ENCODE measurements at places on chromosomes 1 and 21.

DNA sequence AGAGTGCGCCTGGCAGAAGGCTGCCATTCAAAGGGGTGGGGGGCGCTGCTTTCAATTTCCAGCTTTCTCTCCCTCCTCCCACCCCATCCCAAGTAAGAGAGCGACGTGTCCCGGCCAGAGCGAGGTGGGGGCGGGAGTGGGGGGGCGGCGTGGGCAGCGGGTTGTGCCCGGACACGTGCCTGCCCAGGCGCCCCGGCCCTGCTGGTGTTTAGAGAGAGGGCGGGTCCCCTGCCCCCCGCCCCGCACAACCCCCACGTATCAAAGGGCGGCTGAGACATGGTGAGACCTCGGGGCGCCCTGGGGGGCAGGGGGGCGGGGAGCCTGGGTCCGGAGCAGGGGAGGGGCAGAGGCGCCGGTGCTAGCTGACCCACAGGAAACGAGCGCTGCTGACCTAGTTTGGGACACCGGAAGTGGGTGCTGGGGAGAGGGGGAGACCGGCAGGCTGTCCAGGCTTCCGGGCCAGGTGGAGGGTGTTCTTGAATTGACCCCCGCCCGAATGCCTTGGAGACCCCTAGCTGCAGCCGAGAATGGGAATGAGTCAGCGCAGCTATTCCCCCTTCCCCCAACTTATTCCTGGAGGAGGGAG, 1.3 kb downstream of the ZBTB7B start:
- DNase-seq = no peak

DNA sequence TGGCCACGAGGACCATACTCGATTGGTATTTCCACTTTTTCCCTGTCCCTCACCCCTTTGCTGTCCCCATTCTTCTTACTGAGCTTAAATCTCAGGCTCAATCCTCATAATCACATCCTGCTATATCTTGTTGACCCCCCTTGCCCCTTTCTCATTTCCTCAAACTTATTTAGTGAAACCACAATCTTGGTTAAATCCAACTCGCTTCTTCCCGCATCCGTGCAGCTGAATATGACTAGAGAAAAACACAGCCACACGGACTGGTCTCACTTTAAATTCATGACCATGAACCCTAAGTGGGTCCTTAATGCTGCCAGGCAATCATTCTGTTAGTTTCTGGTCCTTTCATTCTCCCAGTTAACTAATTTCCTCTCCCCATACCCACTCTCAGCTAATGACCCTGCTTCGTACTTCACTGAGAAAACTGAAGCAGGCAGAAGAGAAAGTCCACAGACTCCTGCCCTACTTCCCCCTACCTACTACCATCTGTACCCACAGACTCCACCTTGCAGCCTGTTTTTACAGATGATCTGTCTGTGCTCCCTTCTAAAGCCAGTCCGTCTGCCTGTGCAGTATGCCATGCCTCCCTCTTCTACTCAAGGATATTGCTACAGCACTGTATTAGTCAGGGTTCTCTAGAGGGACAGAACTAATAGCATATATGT, 96.8 kb upstream of the LMO4 start:
- DNase-seq = no peak

DNA sequence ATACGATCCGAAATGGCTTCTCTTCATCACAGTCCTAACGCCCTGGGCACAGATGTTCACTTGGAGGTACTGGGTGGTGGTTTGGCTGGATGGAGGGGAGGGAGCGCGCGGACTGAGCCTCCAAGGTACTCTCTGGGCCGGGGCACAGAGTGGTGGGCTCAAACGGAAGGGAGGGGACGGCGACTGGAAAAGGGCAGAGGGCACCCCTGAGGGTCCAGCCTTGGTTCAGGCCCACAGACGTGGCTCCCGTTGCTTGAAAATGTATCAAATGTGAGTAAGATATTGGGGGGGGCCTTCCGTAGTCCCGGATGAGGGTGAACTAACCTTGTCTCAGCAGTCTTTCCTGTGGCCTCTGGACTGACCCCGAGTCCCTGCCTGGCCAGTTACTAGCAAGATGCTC, 463 bp downstream of the IL12RB2 start:
- no peak for DNase-seq

DNA sequence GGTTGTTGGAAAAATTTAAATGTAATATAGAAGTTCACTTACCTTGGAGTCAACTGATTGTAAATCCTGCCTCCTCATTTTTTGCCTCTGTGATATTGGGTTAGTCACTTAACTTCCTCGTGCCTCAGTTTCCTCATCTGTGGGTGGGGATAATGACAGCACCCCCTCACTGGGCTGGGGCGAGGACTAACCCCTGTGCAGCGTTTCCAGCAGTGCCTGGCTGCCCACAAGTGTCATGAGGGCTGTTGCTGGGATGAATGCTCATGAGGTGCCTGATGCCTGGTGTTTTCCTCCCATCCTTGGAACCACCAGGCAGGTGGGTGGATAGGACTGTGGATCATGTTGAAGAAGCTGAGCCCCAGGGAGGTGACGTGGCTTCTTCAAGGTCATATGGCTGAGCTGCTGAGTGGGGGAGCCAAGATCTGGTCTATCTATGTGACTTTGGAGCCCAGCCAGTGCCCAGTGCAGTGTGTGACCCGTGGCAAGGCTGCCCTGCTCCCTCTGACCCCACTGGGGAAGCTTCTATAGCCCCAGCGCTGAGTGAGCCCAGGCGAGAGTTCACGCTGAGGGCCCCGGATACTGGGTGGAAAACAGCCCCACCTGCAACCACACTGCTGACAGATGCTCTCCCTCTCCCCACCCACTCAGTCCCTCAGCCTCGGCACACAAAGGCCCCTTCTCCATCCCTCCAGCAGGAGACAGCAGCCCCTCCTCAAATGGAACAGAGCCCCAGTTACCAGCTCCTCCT, 446.0 kb downstream of the PTPRU start:
- DNase-seq = no peak

GRCh38 chr1:12528021-12528852, 89.8 kb downstream of the DHRS3 start:
- no peak for DNase-seq

- peak; percentile 51 for DNase-seq
Observed at GRCh38 chr1:153510984-153511410, 24.8 kb downstream of the S100A6 start.

DNA sequence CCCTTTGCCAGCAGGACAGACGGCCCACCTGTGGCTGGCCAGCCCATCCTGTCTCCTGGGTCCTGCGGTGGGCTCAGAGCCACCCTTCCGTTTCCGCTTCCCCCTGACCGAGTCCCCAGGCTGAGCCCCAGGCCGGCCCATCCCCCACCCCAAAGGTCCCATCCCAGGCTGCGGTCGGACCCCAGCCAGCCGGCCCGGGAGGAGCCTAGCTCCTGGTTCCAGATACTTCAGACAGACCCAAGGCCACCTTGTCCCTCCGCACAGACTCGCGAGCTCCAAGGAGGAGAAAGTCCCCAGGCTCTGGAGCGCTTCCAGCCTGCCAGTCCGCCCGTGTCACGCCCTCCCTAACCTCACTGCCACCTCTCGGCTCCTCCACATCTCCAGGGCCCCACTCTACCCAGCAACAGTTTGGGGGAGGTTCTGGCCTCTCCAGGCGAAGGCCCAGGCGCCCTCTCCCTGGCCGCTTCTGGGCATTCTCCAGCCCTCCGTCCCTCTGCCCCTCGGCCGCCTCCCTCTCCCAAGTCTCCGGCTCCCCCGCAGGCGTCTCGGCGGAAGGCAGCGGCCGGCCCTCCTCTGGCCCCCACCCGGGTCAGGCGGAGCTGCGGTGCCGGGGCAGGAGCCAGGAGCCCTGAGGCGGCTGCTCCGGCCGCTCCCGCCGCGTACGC, 835 bp downstream of the LRRN2 start:
- no peak for DNase-seq

GRCh38 chr1:164310166-164310565, 248.8 kb upstream of the PBX1 start:
- DNase-seq = no peak

- no peak for DNase-seq
Observed at GRCh38 chr1:150236614-150237100, 745 bp upstream of the ANP32E start.

DNA sequence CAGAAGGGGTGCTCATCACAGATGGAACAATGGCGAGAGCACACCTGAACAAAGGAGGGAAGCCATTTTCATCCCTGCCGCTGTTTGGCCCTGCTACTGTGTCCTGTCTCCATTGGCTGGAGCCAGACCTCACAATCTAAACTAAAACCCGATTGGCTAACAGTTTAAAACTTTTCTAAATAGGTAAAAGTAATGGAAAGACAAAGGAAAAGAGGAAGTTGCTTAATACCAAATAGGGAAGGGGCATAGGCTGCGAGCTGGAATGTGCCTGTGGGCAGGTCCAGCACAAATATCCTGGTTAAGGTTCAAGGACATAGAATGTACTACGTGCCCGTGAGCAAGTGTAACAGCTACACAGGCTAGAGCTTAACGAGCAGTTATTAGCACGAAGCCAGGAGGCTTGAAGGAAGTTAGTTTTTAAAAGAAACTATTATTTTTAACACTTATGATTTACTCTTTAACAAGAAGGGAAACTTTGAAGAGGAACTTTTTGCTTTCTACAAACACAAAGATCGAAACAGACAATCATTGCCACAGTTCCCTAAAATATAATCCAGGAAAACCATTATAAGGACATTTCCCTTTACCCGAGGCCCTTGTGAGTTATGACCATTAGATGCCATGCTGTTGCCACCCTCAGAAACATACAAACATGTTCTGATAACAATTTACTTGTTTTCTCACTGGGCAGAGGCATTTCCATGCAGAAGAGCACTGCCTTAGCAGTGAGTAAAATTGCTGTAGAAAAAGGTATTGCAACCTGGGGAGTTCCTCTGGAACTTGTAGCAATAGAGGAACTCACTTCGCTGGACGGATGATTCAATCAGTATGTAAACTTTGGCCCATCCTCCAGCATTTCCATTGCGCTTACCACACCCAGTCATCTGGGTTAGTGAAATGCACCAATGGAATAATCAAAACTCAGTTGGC, 4.8 kb upstream of the PTTG1IP start:
- no peak for DNase-seq

DNA sequence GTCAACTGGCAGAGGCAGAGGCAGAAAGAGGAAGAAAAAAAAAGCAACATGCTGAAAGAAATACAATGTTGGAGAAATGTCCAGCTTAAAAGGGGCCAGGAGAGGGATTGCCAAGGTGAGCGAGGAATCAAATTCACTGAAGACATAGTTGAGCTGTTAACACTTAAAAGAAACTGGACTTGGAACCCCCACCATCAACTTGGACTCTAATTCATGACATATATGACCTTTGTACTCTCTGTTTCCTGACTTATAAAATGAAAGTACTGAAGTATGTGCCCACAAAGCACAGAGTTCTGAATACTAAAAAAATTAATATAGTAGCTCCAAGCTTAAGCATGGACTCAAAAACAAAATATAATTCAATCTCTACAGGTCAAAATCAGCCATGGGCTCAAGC, 16.1 kb downstream of the PRR9 start:
- no peak for DNase-seq

GRCh38 chr21:15763359-15763758, 33.6 kb downstream of the USP25 start:
- no peak for DNase-seq

- no peak for DNase-seq
Observed at GRCh38 chr1:83818916-83819315, 180.0 kb downstream of the TTLL7 start.

GRCh38 chr21:44818640-44819011, 764 bp upstream of the SUMO3 start:
- no peak for DNase-seq

DNA sequence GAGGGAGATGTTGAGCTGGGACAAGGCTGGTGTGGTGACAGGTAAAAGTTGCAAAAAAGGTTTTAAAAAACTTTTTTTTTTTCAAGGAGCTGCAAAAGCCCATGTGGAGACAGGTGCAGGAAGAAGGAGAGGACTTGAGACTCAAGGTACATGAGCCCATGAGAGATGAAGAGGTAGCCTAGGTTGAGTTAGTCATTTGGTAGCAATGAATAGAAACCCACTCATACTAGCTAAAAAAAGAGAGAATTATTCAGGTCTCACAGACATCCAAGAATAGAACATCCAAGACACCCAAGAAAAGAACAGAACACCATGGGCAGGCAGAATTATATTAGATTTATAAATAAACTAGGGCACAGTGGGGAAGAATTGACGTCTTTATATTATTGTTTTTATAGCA, 65.1 kb downstream of the PCP4 start:
- no peak for DNase-seq

DNA sequence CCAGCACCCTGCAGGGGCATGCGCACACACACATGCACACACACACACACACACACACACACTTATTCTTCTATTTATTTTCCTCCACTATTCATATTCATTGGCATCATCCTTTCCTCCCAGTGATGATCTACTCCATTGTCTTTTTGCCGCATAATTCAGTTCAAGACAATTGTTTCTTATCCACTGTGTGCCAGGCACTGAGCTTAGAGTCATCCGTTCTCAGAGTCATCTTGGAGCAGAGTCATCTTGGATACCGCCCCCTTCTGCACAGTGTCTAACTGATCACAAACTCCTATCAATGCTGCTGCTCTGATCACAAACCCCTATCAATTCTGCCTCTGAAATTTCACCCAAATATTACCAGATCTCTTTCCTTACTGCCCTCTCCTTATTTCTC, 102.8 kb upstream of the PROX1 start:
- DNase-seq = no peak

DNA sequence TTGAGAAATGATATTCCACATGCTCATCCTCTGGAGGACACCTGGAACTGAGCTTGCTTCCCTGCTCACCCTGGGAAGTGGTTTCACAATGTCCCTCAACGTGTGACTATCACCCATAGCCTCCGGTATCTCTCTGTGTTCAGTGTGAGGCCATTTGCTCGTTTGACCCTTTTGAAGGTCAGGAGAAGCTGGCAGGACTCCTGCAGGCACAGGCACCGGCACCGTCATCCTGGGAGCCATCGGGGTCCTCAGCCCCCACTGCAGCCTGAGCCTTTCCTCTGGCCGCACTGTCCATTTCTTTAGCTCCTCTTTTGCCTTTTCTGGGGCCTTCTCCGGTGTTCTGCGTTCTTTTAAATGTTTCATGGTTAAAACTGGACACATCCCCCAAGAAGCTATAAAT, 159.6 kb upstream of the COL6A1 start:
- no peak for DNase-seq

GRCh38 chr1:66848193-66848592, 47.1 kb upstream of the INSL5 start:
- no peak for DNase-seq

- DNase-seq = no peak
Observed at GRCh38 chr1:95790136-95790535, 556.1 kb downstream of the RWDD3 start.

DNA sequence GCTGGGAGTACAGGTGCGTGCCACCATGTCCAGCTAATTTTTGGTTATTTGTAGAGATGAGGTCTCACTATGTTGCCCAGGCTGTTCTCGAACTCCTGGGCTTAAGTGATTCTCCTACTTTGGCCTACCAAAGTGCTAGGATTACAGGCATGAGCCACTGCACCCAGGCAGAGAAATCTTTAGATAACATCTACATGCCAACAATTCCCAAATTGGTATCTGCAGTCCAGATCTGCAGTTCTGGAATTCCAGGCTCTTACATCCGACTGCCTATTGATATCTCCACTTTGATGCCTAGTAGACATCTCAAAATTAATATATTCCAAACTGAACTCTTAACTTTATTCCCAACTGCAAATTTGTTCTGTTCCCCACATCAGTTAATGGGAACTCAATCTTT, 23.3 kb downstream of the INAVA start:
- DNase-seq = no peak
